ENCODE measurements at places on chromosomes 1 and 21. TPM values are rescaled to one million over a fixed set of nuclear protein-coding genes. Genes with fewer than 3 reads are reported as not detected.

DNA sequence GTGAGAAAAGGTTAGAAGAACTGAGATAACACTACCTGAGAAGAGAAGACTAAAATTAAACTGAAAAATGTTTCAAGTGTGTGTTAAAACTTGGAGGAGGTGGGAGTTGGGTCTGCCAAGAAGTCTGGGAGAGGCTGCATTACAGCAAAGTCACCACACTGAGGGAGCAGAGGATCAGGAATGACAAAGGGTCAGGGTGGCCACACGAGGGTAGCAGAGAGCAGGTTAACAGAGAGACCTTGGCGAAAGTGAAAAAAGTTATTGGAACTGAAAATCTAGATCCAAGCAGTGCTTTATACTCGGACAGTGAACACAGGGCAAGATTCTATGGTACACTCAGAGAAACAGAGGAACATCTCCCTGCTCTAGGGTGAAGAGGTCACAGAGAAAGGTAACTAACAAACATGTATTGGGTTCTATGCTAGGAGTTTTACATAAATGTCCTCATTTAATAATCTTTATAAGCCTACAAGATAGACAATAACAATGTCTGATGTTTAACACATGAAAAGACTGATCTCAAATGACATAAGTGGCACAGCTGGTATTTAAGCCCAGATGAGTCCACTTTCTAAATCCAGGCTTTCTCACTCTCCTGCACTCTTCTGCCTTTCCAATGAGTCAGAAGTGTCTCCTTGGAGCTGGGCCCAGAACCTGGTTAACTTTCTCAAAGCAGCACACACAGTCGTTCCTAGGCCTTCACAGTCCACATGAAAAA is 10.3 kb upstream of the CADM3 start:
- H3K27me3 ChIP-seq = peaks cover 39% of the 10 kb centered on the region
- peak; percentile 82 for DNase-seq
- no peak overlapping the region for H3K27ac ChIP-seq
- H3K36me3 ChIP-seq = no peaks in the 10 kb centered on the region
- H3K4me3 ChIP-seq = no peak overlapping the region

GRCh38 chr1:235885655-235886262 is 19.1 kb upstream of the LYST start:
- H3K27ac ChIP-seq = peak overlapping the region; percentile 58
- DNase-seq = no peak
- H3K4me3 ChIP-seq = no peak overlapping the region

- no peaks in the 10 kb centered on the region for H3K27me3 ChIP-seq
- H3K36me3 ChIP-seq = no peaks in the 10 kb centered on the region
- peak overlapping the region; percentile 98 for H3K27ac ChIP-seq
- DNase-seq = peak; percentile 80
- H3K4me3 ChIP-seq = peak overlapping the region; percentile 80
- peaks cover 80% of the 10 kb centered on the region for H3K4me1 ChIP-seq
Observed at GRCh38 chr1:154747740-154748404, 122.2 kb downstream of the KCNN3 start.

- DNase-seq = no peak
- no peaks in the 10 kb centered on the region for H3K27me3 ChIP-seq
Observed at GRCh38 chr1:9384751-9385245, 92.1 kb downstream of the SPSB1 start.

DNA sequence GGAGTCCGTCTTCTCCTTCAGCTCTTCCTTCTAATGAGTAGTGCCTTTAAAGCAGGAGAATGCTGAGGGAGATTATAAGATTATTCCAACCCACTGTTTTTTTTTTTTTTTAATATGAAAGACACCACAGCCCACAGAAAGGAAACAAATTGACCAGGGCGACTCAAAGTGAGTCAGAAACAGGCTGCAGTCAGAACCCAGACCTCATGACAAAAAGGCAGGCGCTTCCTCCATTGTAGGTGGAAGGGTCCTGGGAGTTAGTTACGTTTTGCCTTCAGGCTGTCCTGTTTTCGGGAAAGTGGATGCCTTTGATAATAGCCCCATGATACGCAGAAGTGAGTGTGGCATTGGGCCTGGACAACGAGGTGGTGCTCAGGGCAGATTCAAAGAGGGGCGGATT is 21.0 kb downstream of the PLXNA2 start:
- no peaks in the 10 kb centered on the region for H3K36me3 ChIP-seq
- H3K4me3 ChIP-seq = no peak overlapping the region
- no peak for DNase-seq
- no peaks in the 10 kb centered on the region for H3K4me1 ChIP-seq
- H3K27ac ChIP-seq = no peak overlapping the region

DNA sequence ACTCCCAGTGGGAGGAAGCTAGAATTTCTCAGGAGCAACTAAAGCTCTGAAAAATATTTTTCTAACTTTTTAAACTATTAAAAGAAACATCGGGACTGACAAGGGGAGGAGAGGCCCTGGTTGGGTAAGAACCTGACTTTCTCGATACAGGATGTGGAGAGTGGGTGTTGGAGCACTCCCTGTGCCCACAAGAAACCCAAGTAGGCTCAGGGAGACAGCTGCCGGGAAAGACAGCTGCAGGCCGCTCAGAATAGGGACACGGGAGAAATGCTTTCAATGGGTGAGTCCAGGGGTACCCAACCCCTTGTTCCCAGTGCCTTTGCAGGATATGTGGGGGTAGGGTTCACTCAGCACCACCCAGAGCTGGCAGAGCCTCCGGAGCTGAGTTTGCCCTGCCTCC is 43.6 kb downstream of the PLEKHA6 start:
- peaks cover 7% of the 10 kb centered on the region for H3K4me1 ChIP-seq
- no peak for DNase-seq
- no peak overlapping the region for H3K4me3 ChIP-seq
- peaks cover 3% of the 10 kb centered on the region for H3K27me3 ChIP-seq
- H3K27ac ChIP-seq = no peak overlapping the region

DNA sequence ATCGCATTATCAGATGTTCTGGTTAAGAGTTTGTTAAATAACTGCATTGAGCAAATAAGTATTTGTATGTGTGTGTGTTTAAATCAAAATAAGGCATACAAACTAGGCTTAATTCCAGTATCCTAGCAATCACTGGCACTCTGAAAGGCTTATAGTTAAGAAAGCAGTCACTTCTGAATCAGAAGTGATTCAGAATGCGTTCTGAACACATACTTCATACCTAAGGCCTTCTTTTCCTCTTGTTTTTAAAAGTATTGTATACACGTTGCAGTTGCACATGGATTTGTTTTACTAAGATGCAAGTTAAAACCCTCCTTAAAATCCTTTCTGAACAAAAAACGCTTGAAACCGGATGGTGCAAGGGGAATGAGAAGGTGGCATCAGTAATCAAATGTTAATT is 238.4 kb upstream of the DMRTA2 start:
- no peak overlapping the region for H3K27ac ChIP-seq
- H3K36me3 ChIP-seq = no peaks in the 10 kb centered on the region

The BRDT gene
- not detected for total RNA-seq

The NFIA gene
- 3.2 TPM for total RNA-seq

The CA14 gene
- not detected for total RNA-seq

The C1QTNF12 gene
- 1.6 TPM for total RNA-seq

Measured in activated CD4-positive, alpha-beta T cell treated with anti-CD3 and anti-CD28 coated beads for 36 hours (primary cell).